DMS53 (cell line): ENCODE measurements at places on chromosomes 1 and 21.

DNA sequence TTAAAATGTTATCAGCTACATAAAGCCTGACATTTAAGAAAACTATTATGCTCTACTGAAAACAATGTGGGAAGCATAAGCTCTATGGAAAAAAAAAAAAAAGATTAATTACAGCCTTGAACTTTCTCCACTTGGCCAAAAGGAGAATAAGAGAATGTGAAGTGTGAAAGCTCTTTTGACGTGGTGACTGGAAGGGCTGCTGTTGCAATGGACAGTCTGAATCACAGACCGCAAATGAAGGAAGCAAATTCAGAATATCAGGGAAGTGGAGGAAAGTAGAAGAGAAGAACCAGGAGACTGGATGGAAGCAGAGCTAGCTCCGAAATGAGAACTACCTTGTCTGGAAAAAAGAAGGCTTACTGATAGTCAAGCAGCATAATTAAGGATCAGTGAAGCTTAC lies 106.8 kb downstream of the AK5 start:
- DNase-seq: no peak

DNA sequence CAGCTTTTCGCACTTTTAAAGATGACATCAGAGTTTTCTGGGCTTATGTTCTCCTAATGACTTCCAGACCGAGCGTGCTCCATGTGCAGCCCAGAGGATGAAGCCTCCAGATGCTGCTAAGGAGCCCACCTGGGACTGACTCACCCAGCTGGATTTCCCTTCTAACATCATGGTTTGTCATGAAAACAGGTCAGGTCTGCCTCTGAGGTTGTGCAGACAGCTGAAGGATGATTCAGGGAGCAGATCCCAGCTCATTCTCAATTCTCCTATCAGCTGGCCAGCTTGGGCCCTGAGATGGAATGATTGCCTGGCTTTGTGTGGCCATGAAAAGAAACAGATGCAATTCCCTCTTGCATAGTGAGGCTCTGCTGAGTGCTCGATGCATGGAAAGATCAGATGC lies 123.9 kb upstream of the DUSP10 start:
- no peak for DNase-seq

- DNase-seq: no peak
These were observed 49.5 kb upstream of the NPL start for GRCh38 chr1:182740120-182740519.

GRCh38 chr1:52604063-52604770 lies 2.0 kb downstream of the GPX7 start:
- no peak for DNase-seq
